ENCODE measurements at places on chromosomes 3 and 15.

GRCh38 chr15:36529296-36530011 lies 50.0 kb upstream of the CDIN1 start:
- DNase-seq, result no peak

DNA sequence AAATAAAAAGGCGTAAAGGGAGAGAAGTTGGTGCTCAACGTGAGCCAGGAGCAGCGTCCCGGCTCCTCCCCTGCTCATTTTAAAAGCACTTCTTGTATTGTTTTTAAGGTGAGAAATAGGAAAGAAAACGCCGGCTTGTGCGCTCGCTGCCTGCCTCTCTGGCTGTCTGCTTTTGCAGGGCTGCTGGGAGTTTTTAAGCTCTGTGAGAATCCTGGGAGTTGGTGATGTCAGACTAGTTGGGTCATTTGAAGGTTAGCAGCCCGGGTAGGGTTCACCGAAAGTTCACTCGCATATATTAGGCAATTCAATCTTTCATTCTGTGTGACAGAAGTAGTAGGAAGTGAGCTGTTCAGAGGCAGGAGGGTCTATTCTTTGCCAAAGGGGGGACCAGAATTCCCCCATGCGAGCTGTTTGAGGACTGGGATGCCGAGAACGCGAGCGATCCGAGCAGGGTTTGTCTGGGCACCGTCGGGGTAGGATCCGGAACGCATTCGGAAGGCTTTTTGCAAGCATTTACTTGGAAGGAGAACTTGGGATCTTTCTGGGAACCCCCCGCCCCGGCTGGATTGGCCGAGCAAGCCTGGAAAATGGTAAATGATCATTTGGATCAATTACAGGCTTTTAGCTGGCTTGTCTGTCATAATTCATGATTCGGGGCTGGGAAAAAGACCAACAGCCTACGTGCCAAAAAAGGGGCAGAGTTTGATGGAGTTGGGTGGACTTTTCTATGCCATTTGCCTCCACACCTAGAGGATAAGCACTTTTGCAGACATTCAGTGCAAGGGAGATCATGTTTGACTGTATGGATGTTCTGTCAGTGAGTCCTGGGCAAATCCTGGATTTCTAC lies at the start of gene RARB:
Gene RARB (plus strand): TSS at position 322 of the 847 bp plus-strand sequence. CDS start 469 bp downstream, at position 791.
- no peak for DNase-seq

- DNase-seq, result no peak
Measured at GRCh38 chr3:170889630-170890029, 18.8 kb downstream of the EIF5A2 start.

DNA sequence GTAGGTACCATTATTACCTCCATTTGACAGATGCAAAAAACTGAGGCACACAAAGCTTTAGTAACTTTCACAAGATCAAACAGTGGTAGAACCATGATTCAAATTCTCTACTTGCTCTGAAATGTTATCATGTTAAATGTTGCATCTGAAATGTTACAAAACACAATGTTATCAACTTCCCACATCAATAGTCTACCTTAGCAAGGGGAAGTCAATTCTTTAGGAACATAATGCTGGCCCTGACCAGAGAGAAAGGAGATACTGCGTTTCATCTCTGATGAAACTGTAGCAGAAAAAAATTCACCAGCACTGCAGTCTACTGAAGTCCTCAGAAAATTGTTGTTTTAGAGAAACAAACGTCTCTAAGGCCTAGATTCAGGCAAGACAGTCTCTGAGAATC lies 174.1 kb downstream of the SATB1 start:
- no peak for DNase-seq

- DNase-seq, result no peak
Measured at GRCh38 chr3:53880396-53881345, 1.3 kb downstream of the ACTR8 start.

DNA sequence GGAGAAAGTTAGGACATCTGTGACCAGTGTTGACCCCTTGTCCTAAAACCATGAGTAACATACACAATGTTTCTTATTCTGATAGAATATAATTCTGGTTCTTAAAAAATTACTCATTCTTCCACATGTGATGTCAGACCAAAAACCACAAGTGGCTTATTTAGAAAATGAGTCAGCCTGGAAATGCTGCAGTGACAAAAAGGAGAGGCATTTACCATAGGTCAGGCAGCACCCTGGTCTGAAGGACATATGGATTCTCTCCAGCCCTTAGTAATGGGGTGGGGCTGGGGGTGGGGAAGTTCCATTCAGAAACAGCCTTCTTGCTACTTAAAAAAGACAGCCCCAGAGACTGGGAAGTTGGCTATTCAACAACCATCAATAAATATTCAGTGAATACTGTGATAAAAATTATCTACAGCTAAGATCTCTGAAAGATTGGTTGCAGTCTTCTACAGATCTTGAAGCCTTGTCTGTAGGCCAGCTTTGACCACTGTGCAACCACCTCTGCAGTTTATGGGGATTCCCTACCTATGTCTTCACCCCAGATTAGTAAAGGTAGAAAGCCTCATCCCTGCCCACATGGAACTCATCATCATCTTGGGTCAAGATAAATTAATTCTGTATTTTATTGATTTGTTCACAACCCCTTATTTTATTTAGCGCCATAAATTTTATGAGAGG lies 34.9 kb upstream of the TIMP4 start:
- no peak for DNase-seq

GRCh38 chr15:88378188-88378637 lies 89.0 kb downstream of the MRPL46 start:
- DNase-seq, result no peak

Data from stimulated activated CD8-positive, alpha-beta memory T cell treated with anti-CD3 and anti-CD28 coated beads, Interleukin-15, amount 100 ng/mL, for 4 hours (primary cell).